Activated CD8-positive, alpha-beta memory T cell treated with anti-CD3 and anti-CD28 coated beads for 1 hour (primary cell): ENCODE measurements at places on chromosomes 5 and 9.

GRCh38 chr5:168055141-168055683 lies 236.2 kb upstream of the WWC1 start:
- DNase-seq: no peak

GRCh38 chr9:20312732-20313131 lies 309.6 kb downstream of the MLLT3 start:
- DNase-seq: no peak

DNA sequence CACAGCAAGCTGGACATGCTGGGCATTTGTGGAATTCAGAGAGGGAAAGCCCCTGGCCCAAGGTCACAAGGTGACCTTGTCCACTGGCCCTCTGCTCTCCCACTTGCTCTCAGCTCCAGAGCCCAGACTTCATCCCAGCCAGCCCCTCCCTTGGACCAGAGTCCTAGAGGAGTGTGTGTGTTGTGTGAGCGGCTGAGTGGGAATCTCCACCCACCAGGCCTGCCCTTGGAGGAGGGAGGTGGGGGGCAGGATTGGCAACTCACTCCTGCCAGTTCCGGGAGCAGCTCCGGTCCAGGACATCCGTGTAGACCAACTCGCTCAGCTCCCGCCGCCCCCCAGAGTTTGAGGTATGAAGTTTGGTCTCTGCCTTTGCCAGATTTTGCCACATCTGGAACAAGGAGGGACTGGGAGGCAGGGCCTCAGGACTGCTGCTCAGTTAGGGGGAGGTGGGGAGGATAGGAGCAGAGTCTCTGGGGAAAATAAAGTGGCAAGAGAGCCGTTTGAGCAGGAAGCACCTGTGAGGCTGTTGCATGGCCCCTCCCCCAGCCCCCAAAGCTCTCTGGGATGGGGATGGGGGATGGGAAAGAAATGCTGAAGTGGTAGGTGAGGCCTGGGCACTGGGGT lies 1.4 kb downstream of the MZB1 start:
- no peak for DNase-seq

- DNase-seq: no peak
These were observed 33.6 kb downstream of the LRRTM2 start for GRCh38 chr5:138841531-138841930.

DNA sequence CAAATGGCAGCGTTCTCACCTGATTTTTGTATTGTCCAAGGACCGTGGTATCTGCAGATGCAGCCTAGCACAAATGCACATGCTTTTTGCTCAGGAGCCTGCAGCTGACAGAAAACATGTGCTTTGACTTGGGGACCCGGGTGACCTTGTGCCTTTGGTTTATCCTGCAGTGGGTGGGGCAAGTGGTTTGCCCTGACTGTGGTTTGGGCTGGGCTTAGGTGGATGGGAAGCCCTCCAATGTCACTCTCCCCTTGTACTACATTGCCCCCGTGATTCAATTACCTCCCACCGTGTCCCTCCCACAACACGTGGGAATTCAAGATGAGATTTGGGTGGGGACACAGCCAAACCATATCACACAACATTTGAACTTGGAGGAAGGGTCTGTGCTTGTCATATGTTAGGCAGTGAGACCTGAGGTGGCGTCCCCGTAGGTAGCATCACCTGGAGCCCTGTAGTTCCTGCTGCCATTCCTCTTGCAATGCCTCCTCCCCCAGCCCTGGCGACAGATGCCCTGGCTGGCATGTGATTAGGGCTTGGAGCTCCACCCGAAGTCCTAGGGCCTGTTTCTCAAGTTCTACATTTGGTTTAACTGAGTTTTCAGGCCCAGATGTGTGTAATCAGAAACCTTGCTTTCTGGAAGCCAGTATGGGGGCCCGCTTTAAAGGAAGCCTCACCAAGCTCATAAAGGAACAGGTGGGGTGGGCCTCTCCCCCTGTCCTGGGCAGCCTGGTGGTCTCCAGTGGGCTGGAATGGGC lies 2.1 kb downstream of the ANKRD33B start:
- DNase-seq: no peak

DNA sequence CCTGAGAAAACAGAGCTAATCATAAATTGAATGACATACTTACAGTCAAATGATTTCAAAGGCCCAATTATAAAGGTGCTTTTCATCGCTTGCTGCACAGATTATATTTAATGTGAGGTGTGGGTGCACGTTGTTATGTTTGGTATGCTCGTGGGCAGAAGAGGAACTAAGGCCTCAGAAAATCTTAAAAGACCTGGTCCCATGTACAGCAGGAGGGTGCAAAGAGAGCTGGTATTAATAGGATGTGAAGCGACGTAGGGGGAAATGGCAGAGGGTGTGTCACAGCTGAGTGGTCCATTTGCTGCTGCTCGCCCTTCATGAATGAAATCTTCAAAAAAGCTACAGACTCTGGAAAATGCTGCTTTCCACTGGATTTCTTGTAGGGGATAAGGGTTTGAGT lies 40.5 kb upstream of the IFNK start:
- DNase-seq: no peak

GRCh38 chr9:122252796-122253195 lies 11.8 kb downstream of the RBM18 start:
- no peak for DNase-seq

- DNase-seq: no peak
These were observed 484.7 kb downstream of the ELAVL2 start for GRCh38 chr9:23341346-23341745.
